ENCODE measurements at places on chromosomes 1 and 21. TPM values are rescaled to one million over a fixed set of nuclear protein-coding genes. Genes with fewer than 3 reads are reported as not detected.

GRCh38 chr1:72606216-72606810 lies 324.0 kb upstream of the NEGR1 start:
- DNase-seq = no peak

GRCh38 chr1:221098471-221099405 lies 219.5 kb downstream of the HLX start:
- no peak for DNase-seq

- no peak for DNase-seq
Measured at GRCh38 chr1:230368363-230368762, 57.8 kb downstream of the PGBD5 start.

TIAM1 gene
- polyA plus RNA-seq = 18.6 TPM

ZNF697 gene
- polyA plus RNA-seq = 20.1 TPM
